ENCODE measurements at places on chromosomes 11 and 22.

DNA sequence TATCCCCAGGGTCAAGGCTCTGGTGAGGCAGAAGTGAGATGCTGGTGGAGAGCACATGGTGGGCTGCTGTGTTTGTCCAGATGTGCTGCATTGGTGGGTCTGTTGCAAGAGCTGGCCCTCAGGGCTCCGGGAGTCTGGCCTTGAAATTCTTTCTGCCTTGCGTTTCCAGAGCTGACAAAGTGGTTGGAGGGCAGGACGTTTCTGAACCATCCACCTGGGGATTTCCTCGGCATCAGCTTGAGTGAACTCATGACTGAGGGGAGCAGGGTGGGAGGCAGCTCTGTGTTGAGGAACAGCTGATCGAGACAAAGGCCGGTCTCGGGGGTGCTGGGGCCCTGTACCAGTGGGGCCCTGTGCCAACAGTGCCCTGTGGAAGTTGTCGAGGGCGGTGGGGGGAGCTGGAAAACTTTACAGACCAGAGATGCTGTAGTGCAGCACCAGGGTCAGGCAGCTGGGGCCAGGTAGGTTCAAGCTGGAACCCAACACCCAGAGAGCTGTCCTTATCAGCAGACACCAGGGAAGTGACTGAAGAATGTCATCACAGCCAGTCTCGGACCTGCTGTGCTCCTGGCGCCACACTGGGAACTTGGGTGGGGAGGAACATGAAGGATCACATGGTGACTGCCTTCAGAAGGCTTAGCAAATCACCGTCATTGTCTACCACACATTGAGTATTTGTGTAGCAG lies 4.9 kb downstream of the TSKU start:
- DNase-seq: no peak

GRCh38 chr22:30320021-30320556 lies 6.7 kb downstream of the TBC1D10A start:
- DNase-seq: no peak

DNA sequence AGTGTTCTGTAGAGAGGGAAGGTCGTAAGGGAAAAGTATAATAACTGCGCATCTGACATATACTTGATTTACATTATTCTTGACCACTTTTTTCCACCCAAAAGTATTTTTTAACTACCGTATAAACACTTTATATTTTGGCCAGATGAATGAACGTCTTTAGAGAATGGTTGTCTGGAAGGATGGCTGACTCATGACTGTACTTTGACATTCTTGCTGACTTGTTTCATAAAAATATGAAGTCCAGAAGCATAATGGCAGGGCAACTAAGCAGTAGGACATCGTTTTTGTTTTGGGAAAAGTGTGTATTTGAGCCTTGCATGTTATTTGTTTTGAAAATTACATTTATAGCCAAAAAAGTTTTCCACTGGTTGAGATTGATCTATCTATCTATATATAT lies 110.0 kb downstream of the OSBP2 start:
- no peak for DNase-seq

DNA sequence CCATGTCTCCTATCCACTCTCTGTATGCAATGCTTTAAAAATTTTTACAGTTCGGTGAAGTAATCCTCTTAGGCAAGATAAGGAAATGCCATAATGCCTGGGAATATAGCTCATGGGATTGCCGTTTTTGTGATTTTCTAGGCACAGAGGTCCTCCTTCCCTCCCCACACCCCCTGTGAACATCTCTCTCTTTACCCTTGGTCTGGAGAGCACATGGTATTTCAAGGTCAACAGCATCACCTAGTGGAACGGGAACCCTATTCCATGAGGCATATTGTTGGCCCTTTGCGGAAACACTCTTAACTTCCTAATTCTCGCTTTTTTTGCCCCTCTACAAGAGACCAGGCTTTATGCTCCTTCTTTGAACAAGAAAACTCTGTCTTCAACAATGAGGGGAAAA lies 8.8 kb downstream of the NXPE4 start:
- DNase-seq: no peak

GRCh38 chr11:60029015-60029632 lies 11.1 kb upstream of the OOSP2 start:
- no peak for DNase-seq

GRCh38 chr22:50612528-50613221 lies 12.1 kb downstream of the MAPK8IP2 start:
- DNase-seq: no peak

GRCh38 chr22:38824585-38824984 lies 19.2 kb downstream of the NPTXR start:
- no peak for DNase-seq

GRCh38 chr22:42365111-42365865 lies 66.9 kb downstream of the NFAM1 start:
- no peak for DNase-seq

GRCh38 chr11:122032317-122032716 lies 83.7 kb downstream of the BLID start:
- no peak for DNase-seq

DNA sequence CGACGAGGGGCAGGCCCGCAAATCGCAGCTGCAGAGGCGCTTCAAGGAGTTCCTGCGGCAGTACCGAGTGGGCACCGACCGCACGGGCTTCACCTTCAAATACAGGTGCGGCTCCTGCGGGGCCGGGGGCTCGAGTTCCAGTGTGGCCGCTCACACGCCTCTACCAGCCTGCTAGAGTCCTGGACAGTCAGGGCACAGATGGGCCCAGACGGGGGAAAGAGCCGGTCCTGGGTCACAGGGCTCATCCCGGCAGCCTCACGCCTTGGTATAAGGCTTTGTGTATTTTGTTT lies 506 bp downstream of the MCM5 start:
- no peak for DNase-seq

DNA sequence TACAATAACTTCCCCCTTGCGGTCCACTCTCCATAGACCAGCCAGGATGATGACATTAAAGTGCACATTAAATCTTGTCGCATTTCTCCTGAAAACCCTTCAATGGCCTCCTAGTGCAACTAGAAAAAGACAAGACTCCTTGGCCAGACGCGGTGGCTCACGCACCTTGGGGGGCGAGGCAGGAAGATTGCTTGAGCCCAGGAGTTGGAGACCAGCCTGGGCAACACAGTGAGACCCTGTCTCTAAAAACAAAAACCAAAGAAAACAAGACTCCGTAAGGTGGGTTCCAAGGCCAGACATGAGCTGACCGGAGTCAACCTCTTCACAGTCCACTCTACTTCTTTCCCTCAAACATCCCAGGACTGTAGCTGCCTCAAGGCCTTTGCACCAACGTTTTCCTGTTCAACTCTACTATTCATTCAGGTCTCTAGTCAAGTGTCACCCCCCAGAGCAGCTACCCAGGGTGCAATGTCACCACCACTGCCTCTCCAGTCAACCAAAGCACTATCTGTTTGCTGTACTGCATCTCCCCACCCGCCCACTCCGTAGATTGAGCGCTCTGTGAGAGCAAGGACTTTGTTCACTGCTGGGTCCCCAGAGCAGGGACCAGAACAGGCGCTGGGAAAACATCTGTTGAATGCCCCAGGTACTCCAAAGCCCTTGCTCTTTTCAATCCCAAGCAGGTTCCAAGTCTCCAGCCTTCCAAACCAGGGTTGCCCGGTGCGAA lies 739 bp downstream of the ZMAT5 start:
- DNase-seq: no peak

DNA sequence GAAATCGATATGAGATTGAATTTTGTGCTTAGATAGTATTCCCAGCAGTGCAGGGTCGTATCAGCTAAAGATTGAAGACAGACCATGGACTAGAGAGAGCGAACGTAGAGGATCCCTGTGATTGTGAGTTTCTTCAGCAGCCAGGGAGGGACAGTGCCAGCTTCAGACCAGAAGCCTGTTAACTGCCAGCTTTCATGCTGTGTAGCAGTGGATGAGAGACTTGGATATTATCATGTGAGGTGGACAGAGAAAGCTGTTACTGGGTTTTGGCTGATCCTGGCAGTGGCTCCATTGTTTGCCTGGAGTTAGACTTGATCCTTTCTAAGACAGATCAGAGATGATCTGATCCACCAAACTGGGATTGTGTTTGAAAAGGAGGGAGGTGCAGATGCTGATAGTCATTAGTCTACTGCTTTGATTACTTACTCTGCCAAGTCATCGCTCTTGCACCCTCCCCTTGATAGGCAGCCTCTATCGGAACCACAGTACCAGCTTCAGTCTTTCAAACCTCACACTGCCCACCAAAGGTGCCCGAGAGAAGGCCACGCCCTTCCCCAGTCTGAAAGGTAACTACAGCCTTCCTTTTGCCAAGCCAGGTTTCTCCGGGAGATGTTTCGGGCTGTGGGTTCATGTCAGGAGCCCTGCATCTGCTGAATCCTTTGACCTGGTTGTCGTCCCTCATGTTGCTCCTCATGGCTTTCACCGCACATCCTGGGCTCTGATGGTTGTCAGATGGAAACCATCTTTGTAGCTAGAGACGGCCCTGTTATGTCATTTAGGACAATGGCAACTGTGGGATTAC lies 16.2 kb downstream of the MADD start:
- no peak for DNase-seq

DNA sequence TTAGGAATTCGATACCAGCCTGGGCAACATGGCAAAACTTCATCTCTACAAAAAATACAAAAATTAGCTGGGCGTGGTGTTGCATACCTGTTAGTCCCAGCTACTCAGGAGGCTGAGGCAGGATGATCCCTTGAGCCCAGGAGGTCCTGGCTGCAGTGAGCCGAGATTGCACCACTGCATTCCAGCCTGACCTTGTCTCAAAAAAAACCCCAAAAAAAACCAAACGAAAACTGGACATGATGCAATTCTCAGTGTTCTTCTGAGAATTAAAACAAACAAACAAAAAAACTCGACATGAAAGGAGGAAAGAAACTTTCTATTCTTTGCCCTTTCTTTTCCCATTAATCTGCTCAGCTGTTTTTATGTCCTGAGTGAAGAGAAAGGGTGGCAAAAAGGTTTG lies 7.4 kb downstream of the MED17 start:
- DNase-seq: no peak

- DNase-seq: no peak
Observed at GRCh38 chr22:49413551-49413950, 414.1 kb downstream of the BRD1 start.

DNA sequence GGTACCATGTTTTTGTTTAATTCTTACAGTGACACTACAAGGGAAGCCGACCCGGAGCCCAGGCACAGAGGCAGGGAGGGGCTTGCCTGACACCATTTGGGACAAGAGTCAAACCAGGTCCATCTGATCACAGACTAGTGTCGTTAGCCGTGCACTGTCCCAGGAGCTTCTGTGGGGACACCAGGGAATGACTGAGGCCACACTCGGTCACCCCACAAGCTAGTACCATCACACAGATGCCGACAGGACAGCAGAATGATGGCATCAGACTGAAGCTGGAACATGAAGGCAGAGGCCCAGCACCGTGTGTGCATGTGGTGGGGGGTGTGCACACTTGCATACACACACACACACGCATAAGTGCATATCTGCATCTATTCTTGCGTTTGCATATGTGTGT lies 61.5 kb upstream of the NECTIN1 start:
- DNase-seq: no peak

GRCh38 chr11:13297917-13298356 lies 20.3 kb downstream of the BMAL1 start:
- no peak for DNase-seq

GRCh38 chr11:66471142-66471541 lies 4.4 kb downstream of the PELI3 start:
- no peak for DNase-seq

DNA sequence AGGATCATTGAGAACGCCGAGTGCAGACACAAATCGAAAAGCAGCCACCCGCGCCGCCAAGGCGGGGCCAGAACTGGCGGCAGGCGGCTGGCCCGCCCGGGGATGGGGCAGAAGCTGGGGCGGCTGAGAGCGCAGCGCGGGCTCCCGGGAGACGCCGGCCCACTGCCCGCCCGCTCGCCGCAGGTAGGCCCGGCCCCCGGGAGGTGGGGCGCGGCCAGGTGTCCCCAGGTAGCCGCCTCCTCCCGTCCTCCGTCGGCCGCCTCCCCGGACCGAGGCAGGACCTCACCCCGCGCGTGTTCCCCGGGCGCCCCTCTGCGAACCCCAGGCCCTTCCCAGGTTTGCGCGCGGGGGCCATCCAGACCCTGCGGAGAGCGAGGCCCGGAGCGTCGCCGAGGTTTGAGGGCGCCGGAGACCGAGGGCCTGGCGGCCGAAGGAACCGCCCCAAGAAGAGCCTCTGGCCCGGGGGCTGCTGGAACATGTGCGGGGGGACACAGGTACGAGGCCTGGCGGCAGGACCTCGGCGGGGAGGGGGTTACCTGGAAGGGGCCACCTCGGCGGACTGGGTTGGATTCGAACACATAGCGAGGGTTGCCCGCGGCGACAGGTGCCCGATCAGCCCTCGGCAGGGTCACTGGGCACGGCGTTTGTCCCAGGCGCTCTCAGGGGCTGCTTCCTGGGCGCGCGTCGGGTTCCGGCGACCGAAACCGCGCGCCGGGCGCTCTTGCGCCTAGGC lies at the start of gene PRRG4:
Gene PRRG4, plus strand, starts transcription at position 248 of the 733 bp plus-strand sequence. CDS start 603 bp downstream, outside the sequence.
- DNase-seq: peak; percentile 29

DNA sequence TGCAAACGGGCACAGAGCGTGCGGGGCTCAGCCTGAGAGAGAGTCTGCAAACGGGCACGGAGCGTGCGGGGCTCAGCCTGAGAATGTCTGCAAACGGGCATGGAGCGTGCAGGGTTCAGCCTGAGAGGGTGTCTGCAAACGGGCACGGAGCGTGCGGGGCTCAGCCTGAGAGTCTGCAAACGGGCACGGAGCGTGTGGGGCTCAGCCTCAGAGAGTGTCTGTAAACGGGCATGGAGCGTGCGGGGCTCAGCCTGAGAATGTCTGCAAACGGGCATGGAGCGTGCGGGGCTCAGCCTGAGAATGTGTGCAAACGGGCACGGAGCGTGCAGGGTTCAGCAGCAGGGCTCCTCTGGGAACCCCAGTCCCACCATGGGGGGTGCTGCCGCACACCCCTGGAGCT lies 13.5 kb downstream of the PHRF1 start:
- DNase-seq: no peak

DNA sequence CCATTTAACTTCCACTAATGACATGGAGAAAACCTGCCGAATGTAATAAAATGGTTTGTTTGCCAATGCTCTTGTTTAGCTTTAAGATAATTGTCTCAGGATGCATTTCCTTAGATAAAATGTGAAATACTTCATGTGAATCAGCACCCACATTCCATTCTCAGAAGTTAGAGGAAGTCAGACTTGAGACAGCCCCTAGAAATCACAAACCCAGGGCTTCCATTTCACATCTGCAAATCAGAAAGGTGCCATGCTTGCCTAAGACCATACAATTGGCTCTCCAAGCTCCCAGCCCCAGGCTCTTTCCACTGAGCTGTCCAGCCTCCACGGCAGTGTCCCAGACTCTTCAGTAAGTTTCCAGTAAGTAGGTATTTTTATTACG lies 35.6 kb upstream of the ADORA2A start:
- no peak for DNase-seq

GRCh38 chr11:16412525-16413172 lies 56.3 kb upstream of the SOX6 start:
- DNase-seq: no peak

- no peak for DNase-seq
Observed at GRCh38 chr11:12799334-12799835, 125.2 kb downstream of the TEAD1 start.

GRCh38 chr11:14347991-14348390 lies 11.0 kb downstream of the RRAS2 start:
- no peak for DNase-seq

GRCh38 chr11:43818220-43818619 lies 62.4 kb upstream of the ALKBH3 start:
- DNase-seq: no peak

Data from cortex of kidney (tissue), 1 donor.